Sciatic nerve (tissue), 2 donors: ENCODE measurements at places on chromosomes 13 and 19. TPM values are rescaled to one million over a fixed set of nuclear protein-coding genes. Genes with fewer than 3 reads are reported as not detected.

Gene LSR
- 9.3 TPM for total RNA-seq

Gene SPACA4
- total RNA-seq = not detected

Gene NTF4
- total RNA-seq = not detected

Gene SAMD4B
- total RNA-seq = 139 TPM

DNA sequence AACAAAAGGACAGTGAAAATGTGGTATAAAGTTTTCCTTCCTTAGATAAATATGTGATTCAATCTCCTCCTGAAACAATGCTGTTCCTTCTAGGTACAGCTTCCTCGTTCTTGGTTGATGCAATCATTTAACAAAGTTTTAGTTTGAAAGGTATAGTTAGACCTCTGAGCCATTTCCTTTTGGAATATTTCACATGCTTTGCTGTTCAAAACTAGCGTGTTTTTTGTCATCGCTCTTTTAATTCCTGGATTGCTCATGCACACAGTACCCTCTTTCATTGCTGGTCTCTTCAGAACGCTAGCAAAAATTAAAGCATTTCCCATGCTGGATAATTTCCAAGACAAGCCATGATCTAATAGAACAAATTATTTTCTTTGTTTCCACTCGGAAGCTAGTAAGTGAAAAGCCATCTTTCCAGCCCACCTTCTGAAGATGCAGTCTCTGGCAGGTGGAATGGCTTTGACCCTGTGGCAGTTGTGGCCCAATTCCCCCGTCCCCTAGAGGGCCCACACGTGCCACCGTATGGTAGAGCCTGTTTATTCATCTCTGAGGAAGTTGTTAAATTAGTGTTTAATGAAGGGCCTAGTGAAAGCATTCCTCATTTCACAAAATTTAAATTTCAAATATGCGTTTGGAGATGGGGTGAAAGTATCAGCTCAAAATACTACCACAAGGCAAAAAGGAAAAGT lies 1040.6 kb upstream of the SLC10A2 start:
- no peak for DNase-seq

- no peak for DNase-seq
Measured at GRCh38 chr13:102141625-102142472, 260.0 kb downstream of the FGF14 start.

DNA sequence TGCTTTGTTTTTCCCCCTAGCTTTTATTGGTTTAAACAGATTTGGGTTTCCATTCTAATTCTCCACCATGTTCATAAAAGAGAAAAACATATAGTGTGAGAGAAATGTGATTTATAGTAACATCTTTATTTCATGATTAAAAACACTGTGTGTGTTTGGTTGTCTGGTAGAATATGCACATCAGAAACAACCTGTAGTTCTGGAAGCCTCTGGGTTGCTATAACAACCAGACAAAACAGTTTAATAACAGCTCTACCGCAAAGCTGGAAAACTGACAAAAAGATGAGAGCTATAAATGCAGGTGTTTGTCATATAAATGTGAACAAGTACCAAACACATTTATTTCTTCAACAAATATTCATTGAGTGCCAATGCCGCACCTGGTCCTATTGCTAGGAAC lies 9.8 kb downstream of the KBTBD6 start:
- DNase-seq = no peak

GRCh38 chr13:25738342-25739196 lies 313.2 kb downstream of the SHISA2 start:
- DNase-seq = no peak

- DNase-seq = no peak
Measured at GRCh38 chr19:38049105-38049649, 142.2 kb downstream of the SIPA1L3 start.

DNA sequence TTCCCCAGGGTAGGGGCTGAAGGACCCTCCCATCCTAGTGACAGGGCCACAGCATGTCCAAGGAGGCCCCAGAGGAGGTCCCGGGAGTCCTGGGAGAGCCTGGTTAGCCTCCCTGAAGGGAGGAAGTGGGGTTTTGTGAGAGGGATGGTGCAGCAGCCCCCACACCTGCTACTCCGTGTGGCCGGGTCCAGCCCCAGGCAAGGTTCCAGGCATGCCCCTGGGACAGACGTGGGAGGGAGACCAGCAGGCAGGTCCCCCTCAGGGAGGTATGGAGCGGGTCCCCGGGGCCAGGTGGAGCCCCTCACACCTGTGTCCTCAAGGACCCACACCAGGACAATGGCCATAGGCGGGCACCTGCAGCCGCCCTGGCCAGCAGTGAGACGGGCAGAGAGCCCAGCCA lies 1.9 kb upstream of the F7 start:
- no peak for DNase-seq

DNA sequence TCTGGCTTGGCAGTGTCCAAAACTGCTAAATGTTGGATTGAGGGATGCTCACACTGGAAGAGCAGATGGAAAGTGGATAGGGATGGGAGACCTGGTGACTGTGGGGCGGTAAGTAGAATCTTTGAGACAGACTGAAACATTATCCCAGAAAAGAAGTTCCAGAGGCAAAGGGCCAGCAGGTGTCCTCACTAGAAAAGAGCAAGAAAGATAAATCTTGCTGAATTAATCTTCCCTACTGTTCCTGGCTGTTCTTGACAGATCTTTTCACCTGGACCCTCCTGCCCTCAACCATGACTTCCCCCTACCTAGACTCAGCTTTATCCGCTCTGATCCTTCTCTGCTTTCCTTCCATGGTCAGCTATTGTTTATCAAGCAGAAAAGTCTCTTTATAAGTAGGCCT lies 35.0 kb upstream of the FRY start:
- DNase-seq = no peak

DNA sequence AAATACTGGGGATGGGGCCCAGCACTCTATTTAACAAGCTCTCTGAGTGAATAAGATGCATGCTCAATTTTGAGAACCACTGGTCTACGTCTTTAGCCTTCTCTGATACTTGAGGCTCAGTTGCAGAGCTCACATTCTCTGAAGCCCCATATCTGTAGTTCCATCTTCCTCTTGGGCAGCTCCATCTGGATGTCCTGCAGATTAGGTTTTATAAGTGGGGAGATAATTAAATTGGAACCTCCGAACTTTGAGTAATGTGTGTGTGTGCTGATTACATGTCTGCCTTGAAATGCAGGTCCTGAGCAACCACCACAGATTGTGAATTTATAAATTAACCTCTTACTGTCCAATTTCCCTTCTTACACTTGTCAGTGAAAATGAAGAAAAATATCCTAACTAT lies 7.2 kb upstream of the RASL11A start:
- DNase-seq = no peak

DNA sequence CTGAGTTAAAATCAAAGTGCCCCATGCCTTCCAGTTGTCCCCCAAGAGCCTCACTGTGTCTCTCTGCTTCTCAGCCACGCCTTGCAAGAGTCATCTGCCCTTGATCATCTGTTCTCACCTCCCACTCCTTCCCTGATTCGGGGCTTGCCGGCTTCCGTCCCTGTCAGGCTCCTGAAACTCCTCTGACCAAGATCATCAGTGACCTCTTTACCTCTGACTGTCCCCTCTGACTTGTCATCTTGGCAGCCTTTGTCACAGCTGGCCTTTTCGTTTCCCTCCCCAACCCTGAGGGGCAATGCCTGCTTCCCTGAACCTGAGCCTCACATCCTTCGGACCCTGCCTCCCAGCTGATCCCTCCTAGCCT lies 66.3 kb downstream of the MAP4K1 start:
- DNase-seq = no peak

DNA sequence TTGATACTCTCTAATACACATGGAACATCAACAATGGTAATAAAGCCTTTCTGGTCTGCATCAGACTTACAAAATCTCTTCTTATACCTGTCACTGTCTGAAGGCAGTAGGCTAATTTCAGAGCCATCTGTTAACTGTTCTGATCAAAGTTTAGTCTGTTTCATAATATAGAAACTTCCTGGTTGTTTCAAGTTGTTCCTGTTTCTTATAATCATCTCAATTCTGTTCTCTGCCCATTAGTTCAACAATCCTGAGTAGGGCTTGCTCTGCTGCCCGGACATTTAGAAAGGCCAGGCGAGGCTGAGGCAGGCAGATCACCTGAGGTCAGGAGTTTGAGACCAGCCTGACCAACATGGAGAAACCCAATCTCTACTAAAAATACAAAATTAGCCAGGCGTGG lies 5.4 kb upstream of the ZSCAN5A start:
- no peak for DNase-seq

GRCh38 chr13:39960191-39960590 lies 304.7 kb downstream of the COG6 start:
- no peak for DNase-seq
